Neural cell (in vitro differentiated cells): ENCODE measurements at places on chromosomes 13 and 19. TPM values are rescaled to one million over a fixed set of nuclear protein-coding genes. Genes with fewer than 3 reads are reported as not detected.

The RBM26 gene
- polyA plus RNA-seq: 95.9 and 112 TPM in 2 replicates

The GIPR gene
- polyA plus RNA-seq: 6.4 and 13.1 TPM in 2 replicates

The TSKS gene
- not detected in 2 replicates for polyA plus RNA-seq

The CYP4F8 gene
- polyA plus RNA-seq: not detected in 2 replicates

The ANKRD10 gene
- 525 and 564 TPM in 2 replicates for polyA plus RNA-seq

The KRTDAP gene
- not detected in 2 replicates for polyA plus RNA-seq

The KLK13 gene
- not detected in 2 replicates for polyA plus RNA-seq

The PCP2 gene
- polyA plus RNA-seq: not detected in 2 replicates

The TLE6 gene
- 4.0 and 5.7 TPM in 2 replicates for polyA plus RNA-seq

The KLK15 gene
- polyA plus RNA-seq: not detected in 2 replicates

The ZNF675 gene
- polyA plus RNA-seq: 36.3 and 50.9 TPM in 2 replicates

The PPM1N gene
- polyA plus RNA-seq: 1.0 and 1.8 TPM in 2 replicates

The ZGLP1 gene
- 22.8 and 45.2 TPM in 2 replicates for polyA plus RNA-seq

The KIR3DL2 gene
- polyA plus RNA-seq: not detected in 2 replicates

The CD79A gene
- polyA plus RNA-seq: 0.40 TPM in 1 of 2 replicates, not detected in the other

The USHBP1 gene
- polyA plus RNA-seq: 0.59 TPM in 1 of 2 replicates, not detected in the other

The MEDAG gene
- polyA plus RNA-seq: not detected in 2 replicates

The MIR17HG gene
- polyA plus RNA-seq: 0.79 and 1.3 TPM in 2 replicates

The NCAN gene
- polyA plus RNA-seq: 52.1 and 59.5 TPM in 2 replicates

The DHDH gene
- 1.4 and 4.8 TPM in 2 replicates for polyA plus RNA-seq
